ENCODE measurements at places on chromosomes 7 and 10. TPM values are rescaled to one million over a fixed set of nuclear protein-coding genes. Genes with fewer than 3 reads are reported as not detected.
A peak's percentile ranks its signal among the peaks of the same experiment; 100 is the strongest.

Gene DPP6
- not detected for total RNA-seq

DNA sequence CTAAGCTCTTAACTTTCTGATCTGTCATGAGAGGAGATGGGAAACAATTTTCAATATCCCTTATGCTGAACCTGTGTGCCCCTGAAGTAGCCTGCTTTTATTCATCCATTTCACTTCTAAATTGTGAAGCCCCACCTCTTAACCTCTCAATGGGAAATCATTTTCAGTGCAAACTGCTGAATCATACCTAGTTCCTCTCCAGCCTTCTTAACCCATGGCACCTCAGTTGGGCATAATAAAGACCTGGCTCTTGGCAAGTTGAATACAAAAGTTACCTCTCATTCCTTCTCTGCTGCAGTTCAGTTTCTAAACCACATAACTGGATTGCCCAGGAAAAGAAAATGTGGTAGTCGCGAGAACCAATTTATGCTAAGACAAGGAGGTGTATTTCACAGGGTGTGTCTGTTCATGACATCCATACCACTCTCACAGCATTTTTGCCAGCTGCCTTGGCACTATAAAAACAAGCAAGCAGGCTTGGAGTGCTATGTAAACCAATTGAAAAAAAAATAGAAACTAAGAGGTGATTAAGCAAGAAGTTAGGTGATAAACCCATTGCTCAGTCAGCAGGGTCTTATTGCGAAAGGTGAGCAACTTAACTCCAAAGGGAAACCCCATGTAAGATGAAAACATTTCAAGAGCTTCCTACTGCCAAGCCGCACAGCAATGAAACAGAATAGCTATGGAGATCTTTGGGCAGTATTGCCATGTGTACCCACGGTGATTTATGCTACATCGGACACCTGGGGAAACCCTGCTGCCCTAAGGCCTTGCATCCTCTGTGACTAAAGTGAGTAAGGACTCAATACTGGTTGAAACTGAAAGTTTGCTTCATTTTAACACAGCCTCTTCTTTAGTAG, 57.0 kb upstream of the DKK1 start:
- no peaks in the 10 kb centered on the region for H3K36me3 ChIP-seq
- no peaks in the 10 kb centered on the region for H3K27me3 ChIP-seq
- no peak overlapping the region for H3K27ac ChIP-seq
- no peak for DNase-seq

DNA sequence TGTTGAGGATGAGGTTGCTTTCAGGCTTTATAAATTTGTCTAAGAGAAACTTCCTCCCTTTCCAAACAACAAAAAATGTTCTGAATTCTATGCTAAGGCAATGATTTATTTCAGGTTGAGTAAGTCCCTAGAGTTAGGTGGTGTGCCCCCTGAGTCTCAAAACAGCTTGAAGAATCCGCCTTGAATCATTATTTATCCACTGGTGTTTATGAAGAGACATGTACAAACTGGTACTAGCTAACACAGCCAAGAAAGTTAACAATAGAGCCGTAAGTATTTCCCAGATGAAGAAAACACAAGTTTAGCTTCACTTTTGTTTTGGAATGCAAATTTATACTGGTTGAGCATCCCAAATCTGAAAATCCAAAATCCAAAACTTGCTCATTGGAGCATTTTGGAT, 66.2 kb upstream of the SRPK2 start:
- H3K4me3 ChIP-seq = no peak overlapping the region
- no peak overlapping the region for H3K27ac ChIP-seq
- H3K27me3 ChIP-seq = no peaks in the 10 kb centered on the region
- DNase-seq = no peak

Gene STRIP2
- total RNA-seq = 25.0 TPM

DNA sequence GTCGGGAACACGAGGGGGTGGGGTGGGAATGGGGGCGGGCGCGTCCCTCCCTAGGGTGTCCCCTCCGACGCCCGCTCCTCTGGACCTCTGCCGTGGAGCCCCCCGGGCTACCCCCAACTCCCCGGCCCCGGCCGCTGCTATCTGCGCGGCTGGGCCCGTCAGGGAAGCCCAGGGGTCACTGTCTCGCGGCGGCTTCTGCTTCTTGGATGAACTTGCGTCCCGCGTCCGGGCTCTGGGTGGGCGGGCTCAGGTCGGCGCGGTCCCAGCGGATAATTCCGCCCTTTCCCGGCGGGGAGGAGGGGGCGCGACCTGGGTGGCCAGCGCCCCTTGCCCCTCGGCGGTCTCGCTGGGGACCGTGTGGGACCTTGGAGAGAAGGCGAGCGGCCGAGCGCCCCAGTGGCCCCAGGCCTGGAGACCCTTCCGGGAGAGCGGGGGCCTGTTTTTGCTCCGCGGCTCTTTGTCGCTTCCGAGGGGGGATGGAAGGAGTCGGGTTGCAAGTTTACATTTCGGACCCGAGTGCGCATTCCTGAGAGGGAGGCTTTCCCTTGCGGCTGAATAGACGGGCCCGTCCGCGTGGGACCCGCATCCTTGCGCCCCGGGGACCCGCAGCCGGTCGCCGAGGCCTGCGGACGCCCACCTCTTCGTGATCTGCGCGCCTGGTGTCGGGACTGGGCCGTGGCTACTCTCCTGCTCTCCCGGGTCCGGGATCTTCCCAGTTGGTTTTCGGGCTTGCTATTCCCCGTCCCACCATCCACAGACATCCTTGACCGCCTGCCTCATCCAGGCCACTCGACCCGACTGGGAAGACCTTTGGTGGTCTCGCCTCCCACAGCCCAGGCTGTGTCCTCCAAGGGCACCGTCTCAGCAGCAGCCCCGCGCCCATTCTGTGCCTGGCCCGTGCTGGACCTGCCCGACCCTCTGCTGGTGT, 812 bp downstream of the DOCK1 start:
- no peaks in the 10 kb centered on the region for H3K27me3 ChIP-seq
- H3K27ac ChIP-seq = no peak overlapping the region
- no peak for DNase-seq
- H3K4me3 ChIP-seq = no peak overlapping the region
- no peaks in the 10 kb centered on the region for H3K4me1 ChIP-seq

DNA sequence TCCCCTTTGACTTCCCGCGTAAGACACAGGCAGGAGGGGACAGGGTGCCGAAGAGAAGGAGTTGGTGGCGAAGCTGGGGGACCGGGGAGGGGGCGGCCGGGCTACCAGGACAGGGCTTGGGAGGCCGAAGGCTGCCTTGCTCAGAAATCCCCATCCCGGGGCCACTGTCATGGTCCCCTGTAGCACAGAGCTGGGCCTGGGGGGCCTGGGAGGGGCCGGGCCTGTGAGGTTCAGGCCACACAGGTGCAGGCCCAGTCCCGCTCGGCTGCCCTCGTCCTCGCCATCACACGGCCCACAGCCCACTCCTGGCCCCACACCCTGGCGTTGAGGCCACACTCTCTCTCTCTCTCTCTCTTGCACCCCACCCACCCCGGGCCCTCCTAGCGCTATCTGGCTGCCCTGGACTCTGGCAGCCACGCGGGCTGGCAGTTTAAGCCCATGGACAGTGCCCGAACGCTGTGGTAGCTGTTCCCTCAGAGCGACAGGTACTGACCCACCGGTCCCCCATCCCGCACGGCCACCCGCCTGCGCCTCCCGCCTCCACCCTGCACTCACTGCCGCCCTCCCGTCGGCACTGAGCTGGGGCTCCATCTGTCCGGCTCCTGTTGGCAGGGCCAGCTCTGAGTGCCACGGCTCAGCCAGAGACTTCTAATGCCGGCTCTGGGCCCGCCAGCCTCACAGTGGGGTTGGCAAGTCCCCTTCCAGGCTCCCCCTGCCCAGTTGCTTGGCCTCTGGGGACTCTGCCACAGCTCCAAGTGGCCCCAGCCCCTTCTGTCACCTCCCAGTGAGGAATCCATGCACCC, 28.0 kb downstream of the TTYH3 start:
- no peaks in the 10 kb centered on the region for H3K27me3 ChIP-seq
- no peaks in the 10 kb centered on the region for H3K36me3 ChIP-seq
- DNase-seq = no peak
- no peak overlapping the region for H3K4me3 ChIP-seq

GRCh38 chr7:39754326-39755120, 131.2 kb downstream of the RALA start:
- no peak for DNase-seq
- no peak overlapping the region for H3K4me3 ChIP-seq
- H3K27ac ChIP-seq = no peak overlapping the region

DNA sequence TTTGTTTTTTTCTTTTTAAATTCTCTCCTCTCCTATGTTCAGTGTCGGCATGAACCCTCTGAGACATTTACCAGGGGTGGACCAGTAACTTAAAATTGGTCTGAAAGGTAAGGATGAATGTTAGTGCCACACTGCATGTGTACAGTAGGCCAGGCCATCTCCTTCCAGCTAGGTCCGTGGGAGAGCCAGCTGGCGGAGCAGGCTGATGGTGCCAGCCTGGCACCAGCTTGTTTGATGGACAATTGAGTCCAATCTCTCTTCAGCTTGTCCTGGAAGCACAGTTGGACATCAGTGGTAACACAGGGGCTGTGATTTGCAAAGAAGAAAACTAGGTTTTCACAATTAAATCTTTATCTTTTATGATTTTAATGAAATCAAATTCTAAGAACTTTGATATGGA, 136.5 kb downstream of the CNNM2 start:
- H3K27me3 ChIP-seq = no peaks in the 10 kb centered on the region
- no peak for DNase-seq
- peak overlapping the region; percentile 71 for H3K27ac ChIP-seq
- H3K36me3 ChIP-seq = no peaks in the 10 kb centered on the region
- peaks cover 13% of the 10 kb centered on the region for H3K4me1 ChIP-seq
- peak overlapping the region; percentile 61 for H3K4me3 ChIP-seq

Gene NXPH1
- not detected for total RNA-seq

DNA sequence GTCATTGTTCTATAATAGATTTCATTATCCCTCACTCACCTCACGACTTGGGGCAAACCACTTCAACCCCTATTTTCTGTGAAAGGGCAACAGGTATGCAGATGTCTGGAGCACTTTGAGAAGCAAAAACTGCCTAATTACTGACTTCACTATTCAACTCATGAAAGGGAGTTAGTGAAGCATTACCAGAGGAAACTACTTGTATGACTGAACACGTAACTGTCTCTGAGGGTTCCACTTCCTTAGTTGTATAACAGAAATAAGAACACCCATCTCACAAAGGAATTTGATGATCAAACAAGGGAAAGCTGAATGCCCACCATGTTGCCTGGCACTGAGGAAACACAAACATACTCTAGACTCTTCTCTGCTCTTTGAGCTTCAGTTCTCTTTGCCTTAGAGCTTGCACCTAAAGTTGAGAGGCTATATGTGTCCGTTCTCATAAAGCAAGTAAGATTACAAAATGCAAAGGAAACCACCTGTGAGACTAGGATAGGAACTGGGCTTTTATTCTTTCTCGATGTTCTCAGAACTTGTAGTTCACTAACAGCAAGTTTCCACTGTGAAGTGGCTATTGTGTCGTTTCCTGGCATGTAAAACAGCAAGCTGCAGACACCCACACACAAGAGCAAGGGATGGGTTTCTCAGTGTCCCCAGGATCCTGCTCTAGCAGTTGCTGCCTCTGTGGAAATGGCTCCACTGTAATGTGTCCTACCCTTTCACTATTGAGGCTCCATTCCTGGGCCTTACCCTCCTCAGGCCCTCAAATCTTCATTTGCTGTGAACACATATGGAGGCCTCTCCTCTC, 2.6 kb downstream of the TMEM243 start:
- peaks cover 64% of the 10 kb centered on the region for H3K4me1 ChIP-seq
- H3K36me3 ChIP-seq = no peaks in the 10 kb centered on the region
- no peaks in the 10 kb centered on the region for H3K27me3 ChIP-seq
- peak overlapping the region; percentile 87 for H3K4me3 ChIP-seq
- no peak for DNase-seq
- peak overlapping the region; percentile 20 for H3K27ac ChIP-seq

Gene FBXL13
- total RNA-seq = 0.66 TPM

DNA sequence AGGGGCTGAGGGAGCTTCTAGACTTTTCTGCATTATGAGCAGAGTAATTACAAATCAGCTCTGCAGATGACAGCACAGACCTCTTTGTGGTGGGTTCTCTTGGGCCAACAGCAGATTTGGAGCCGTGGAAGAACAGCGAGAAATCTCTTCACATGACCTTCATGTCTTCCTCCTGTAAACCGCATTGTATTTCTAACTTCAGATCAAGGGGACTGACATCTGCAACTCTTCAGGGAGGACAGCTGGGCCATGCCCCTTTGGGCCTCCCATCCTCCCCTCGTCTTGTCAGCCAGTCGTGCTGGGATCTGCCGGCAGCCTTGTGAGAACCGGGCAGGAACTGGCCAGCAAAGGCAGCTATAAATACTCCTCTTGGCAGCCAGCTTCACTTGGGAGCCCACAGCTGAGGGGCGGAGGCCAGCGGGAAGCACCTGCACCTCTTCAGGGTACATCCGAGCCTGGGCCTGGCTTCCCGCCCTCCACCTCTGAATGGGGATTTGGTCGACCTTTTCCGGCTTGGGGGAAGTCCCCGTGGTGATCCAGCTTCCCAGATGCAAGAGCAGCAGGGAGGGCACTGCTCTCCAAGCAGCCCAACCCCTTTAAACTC, 54.7 kb downstream of the STEAP1B start:
- H3K36me3 ChIP-seq = no peaks in the 10 kb centered on the region
- no peaks in the 10 kb centered on the region for H3K27me3 ChIP-seq
- DNase-seq = no peak
- no peak overlapping the region for H3K27ac ChIP-seq
- H3K4me1 ChIP-seq = no peaks in the 10 kb centered on the region

DNA sequence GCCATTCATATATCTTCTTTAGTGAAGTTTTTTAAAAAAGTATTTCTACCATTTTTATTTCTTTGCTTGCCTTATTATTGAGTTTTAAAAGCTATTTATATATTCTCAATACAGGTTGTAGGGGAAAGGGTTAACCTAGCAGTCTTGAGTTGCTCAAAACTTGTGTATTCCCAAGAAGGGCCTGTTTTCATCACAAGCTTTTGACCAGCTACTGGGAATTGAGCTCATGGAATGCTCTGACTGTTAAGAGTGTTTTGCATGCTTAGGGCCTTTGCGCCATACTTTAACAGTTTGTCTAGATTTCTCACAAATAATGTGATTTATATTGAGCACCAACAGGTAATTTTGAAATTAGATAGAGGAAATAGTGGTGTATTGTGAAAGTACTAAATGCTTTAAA, 72.0 kb upstream of the CALCR start:
- no peak overlapping the region for H3K4me3 ChIP-seq
- no peak for DNase-seq
- no peak overlapping the region for H3K27ac ChIP-seq
- no peaks in the 10 kb centered on the region for H3K4me1 ChIP-seq
- no peaks in the 10 kb centered on the region for H3K27me3 ChIP-seq

- no peak for DNase-seq
- no peaks in the 10 kb centered on the region for H3K27me3 ChIP-seq
- H3K27ac ChIP-seq = no peak overlapping the region
- no peaks in the 10 kb centered on the region for H3K4me1 ChIP-seq
- H3K36me3 ChIP-seq = no peaks in the 10 kb centered on the region
- H3K4me3 ChIP-seq = no peak overlapping the region
Measured at GRCh38 chr7:495326-495725, 24.3 kb downstream of the PDGFA start.
